ENCODE measurements at places on chromosomes 3 and 15. TPM values are rescaled to one million over a fixed set of nuclear protein-coding genes. Genes with fewer than 3 reads are reported as not detected.

GABRR3 gene
- not detected for polyA plus RNA-seq

BTLA gene
- polyA plus RNA-seq = 0.37 TPM

TRIM42 gene
- polyA plus RNA-seq = not detected

DCBLD2 gene
- 51.3 TPM for polyA plus RNA-seq

DNA sequence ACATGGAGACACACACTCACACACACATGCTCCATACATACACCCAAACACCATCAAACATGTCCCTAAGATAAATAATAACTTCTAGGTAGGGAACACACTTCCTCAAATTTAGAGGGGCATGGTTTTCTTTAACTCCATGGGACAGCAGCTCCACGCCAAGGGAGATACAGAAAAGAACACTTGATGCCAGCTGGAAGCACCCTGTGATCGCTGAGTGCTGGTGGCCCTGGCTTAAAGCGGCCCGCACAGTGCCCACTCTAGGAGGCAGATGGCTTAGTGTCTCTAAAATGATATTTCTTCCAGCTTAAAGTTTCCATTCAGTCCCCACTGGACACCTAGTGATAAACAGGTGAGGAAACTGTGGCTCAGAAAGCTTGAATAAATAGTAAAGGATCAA lies 232.9 kb downstream of the UACA start:
- no peak for DNase-seq

FBXW12 gene
- 0.50 TPM for polyA plus RNA-seq

TLR9 gene
- polyA plus RNA-seq = 0.18 TPM

- DNase-seq = no peak
Measured at GRCh38 chr3:35944926-35945710, 305.8 kb downstream of the ARPP21 start.

DNA sequence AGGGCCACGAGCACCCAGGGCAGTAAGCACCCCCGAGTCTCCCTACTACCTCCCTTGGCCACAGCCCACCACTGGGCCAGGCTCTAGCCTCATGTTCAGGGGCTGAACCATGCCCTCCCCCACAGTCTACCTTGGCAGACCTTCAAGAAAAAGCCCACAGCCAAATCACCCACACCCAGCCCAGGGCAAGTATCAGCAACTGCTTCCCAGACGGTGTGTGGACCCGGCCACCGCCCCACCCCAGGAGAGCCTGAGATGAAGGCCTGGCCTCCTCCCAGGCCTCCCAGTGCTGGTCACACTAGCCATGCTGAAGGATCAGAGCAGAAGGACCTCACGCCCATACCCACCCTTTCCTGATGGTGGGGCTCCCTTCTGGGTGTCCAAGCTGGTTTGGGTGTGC lies 92.0 kb upstream of the LINGO1 start:
- DNase-seq = no peak

DNA sequence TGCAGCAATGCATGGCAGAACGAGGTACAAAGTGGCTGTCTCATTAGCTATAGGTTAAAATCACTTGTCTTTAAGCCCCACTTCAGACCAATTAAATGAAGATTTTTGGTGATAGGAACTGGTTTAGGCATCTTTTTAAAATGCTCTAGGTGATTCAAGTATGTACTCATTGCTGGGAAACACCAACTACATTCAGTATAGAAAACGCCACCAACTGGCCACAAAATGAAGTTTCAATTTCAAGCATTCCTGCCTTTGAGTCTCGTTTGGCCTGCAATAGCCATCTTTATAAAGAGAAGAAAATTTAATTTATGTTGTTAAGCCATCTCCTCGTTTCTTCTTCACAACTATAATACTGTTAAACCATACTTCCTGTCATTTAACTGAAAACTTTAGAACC lies 587.9 kb downstream of the GBE1 start:
- DNase-seq = no peak

CLDN1 gene
- 83.6 TPM for polyA plus RNA-seq

DNA sequence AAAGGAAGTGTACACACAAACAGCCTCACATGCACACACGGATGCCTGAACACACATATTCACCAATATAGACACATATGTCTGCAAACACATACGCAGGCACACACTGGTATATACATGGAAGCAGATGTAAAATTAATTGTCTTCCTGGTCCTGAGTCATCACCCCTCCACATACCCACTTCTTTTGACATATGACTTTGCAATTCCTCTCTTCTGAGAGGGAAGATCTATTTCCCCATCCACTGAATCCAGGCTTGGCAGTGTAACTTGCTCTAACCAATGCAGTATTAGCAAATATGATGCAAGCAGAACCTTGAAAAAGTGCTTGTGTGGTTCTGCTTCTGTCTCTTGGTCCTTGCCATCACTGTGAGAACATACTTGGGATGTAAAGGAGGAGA lies 76.8 kb upstream of the HRH1 start:
- DNase-seq = no peak

PLA1A gene
- 8.5 TPM for polyA plus RNA-seq

GRCh38 chr3:152264378-152264777 lies 4.4 kb upstream of the MBNL1 start:
- DNase-seq = no peak

PRICKLE2 gene
- 19.0 TPM for polyA plus RNA-seq

- no peak for DNase-seq
Measured at GRCh38 chr3:11616551-11616950, 27.2 kb downstream of the VGLL4 start.

ALS2CL gene
- 7.7 TPM for polyA plus RNA-seq

- no peak for DNase-seq
Measured at GRCh38 chr3:62602987-62603386, 229.6 kb upstream of the FEZF2 start.

TUSC7 gene
- polyA plus RNA-seq = not detected

Data from right renal cortex interstitium (tissue), 3 donors.